ENCODE measurements at places on chromosomes 16 and 17.

DNA sequence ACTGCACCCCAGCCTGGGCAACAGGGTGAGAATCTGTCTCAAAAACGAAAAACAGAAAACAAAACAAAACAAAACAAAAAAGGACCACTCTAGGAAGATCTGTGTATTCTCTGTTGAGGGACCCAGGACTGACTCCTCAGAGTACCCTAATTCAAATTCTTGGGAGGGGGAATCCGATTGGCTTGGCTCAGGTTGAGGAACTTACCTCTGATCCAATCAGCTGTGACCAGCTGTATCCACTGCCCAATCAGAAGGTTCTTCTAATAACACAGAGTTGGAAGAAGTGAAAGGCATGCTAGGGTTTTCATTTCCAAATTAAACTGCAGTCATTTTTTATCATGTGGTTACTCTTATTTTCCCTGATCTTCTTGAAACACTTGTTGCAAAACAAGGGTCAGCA lies 105.9 kb upstream of the CACNG3 start:
- DNase-seq, result no peak

GRCh38 chr17:28040406-28040805 lies 2.1 kb upstream of the NLK start:
- DNase-seq, result no peak

DNA sequence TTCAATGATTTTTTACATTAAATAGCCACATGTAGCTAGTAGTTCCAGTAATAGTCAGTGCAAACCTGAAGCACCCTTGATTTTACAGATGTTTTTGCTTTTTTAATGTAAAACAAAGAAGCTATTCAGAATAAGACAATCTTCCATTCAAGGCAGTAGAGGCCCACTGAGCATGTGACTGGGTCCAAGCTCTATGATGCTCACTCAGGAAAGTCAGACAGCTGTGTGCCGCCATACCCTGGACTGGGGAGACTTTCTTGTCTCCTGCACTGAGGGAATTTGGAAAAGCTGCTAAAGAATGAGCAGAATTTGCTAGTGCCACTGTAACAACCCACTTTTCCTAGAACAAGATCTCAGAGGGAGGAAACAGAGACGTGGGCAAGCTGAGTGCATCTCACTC lies 11.5 kb downstream of the CENPN start:
- DNase-seq, result no peak

- DNase-seq, result no peak
Observed at GRCh38 chr17:78208486-78208885, 5.6 kb upstream of the BIRC5 start.

- no peak for DNase-seq
Observed at GRCh38 chr17:78197147-78197832, 10.1 kb downstream of the AFMID start.
